ENCODE measurements at places on chromosomes 4 and X. TPM values are rescaled to one million over a fixed set of nuclear protein-coding genes. Genes with fewer than 3 reads are reported as not detected.
A peak's percentile ranks its signal among the peaks of the same experiment; 100 is the strongest.

VCX3A gene
- not detected for polyA plus RNA-seq

LRIT3 gene
- 0.05 TPM for polyA plus RNA-seq

SH3RF1 gene
- polyA plus RNA-seq: 16.7 TPM

RHOXF2 gene
- polyA plus RNA-seq: not detected

DNA sequence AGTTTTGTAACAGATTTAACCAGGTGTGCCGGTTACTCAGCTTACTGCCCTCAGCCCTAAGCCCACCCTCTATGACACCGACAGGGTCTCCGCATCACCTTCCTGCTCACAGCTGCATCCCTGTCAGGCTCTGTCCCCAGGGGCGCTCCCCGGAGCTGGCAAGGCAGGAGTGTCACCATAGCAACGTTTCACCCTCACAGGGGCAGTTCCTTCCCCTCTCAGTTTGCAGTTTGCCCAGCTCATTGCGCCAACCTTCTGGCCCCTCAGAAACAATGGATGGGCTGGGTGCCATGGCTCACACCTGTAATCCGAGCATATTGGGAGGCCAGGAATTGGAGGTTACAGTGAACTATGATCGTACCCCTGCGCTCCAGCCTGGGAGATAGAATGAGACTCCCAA, 42.6 kb downstream of the RGS12 start:
- DNase-seq: peak; percentile 43

DNA sequence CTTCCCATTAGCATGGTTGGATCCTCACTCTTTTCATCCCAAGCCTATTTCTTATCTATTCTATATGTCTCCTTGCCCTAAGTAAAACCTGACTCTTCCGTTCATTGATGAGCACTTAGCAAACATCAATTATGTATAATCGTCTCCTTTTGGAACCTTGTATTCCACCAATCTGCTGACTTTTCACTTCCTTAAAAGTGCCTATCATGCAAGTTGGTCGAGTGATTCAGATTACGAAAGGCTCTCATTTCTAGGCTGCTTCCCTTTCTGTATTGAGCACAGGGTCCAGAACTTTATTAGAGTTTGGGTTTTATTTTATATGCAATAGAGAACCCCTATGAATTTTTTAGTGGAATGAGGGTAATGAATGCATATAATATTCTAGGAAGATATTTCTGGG, 27.1 kb upstream of the ALB start:
- DNase-seq: no peak

GRCh38 chrX:107563824-107564223, 64.5 kb upstream of the PRPS1 start:
- DNase-seq: no peak

DNA sequence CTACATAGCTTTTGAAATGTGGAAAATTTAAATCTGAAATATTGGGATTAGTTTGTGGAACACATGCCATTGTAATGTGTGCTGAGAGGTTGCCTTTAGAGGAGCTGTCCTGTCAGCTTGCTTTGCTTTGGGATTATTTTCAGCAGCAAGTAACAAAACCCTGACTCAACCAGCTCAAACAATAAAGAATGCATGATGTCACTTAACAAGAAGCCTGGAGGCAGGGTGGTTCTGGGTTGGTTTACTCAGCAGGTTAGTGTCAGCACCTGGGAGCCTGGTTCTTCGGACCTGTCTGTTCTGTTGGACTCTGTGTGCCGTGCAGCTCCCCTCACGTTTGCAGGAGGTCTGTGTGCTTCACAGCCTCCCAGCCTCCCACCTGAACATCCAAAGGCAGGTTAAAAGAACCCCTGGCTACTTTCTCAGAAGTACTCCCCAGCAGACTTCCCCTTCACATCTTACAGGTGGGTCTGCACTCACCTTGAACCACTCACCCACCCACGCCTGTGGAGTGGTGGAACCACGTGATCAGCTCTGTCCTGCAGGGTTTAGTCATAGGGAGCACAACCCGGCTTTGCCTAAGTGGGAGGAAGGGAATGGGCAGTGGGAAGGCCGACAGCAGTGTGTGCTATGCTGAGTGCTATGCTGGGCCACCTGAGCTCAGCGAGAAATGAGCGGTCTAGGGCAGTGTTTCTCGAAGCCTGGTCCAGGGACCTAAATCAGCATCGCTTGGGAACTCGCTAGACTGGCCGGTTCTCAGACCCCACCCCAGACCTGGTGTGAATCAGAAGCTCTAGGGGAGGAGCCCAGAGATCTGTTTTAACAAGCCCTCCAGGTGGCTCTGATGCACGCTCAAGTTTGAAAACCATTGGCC, 20.4 kb downstream of the TMEM131L start:
- peak; percentile 71 for DNase-seq

- DNase-seq: no peak
Observed at GRCh38 chr4:8306511-8307021, 37.0 kb downstream of the HTRA3 start.

DNA sequence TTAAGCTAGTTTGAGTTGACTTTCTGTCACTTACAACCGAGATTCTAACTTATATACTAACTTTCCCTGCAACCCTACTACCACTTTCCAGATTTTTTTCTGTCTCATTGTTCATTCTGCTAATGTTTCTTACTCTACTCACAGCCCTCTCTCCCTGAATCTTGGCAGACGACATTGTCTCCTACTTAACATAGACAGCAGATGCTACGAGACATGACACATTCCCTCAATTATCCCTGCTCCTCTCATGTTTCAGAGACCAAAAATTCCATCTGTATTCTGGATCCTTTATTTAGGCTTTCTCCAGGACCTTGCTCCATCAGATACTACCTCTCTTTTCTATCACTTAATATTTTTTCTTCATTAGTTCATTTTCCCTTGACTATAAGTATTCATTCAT, 379.1 kb upstream of the TEX13C start:
- DNase-seq: no peak

GRCh38 chrX:630612-631496, at the start of gene SHOX:
TSS of gene SHOX (plus strand) at chrX:630791. CDS start at chrX:630898, 107 bp downstream.
- DNase-seq: no peak

INTS6L gene
- 4.5 TPM for polyA plus RNA-seq

DNA sequence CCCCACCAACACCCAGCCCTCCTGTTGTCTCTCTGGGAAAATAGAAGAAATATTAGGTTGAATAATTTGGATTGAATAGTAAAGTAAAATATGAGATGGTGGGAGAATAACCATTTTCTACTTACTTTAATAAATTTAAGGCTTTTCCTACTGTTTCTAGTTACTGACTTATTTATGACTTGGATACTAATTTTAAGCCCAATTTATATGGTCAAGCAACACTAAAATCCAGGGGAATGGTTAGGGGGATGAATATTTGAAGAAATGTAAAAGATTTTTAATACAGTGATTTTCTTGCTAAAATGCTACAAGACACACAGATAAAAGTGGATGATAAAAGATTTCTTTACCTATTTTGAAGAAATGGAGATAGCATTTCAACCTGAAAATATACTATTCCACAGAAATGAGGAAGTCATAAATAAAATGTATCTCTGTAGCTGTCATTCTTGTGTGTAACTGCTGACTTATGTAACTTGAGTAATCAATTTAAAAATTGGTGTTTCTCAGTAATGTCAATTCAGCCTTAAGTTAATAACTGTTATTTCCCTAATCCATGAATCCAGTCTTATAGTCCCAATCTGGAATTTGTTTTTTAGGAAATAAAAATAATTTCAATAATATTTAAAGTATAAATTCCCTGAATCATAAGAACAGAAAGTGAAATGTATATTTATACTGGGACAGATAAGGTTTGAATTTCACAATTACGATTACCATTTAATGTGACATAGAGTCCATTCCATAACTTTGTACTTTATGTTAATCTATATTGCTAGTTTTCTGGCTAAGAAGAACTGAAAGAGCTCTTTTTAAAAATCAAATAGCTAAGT, 24.3 kb upstream of the IL2 start:
- DNase-seq: no peak

- DNase-seq: peak; percentile 83
Observed at GRCh38 chr4:138275963-138276621, 33.9 kb upstream of the SLC7A11 start.

DNA sequence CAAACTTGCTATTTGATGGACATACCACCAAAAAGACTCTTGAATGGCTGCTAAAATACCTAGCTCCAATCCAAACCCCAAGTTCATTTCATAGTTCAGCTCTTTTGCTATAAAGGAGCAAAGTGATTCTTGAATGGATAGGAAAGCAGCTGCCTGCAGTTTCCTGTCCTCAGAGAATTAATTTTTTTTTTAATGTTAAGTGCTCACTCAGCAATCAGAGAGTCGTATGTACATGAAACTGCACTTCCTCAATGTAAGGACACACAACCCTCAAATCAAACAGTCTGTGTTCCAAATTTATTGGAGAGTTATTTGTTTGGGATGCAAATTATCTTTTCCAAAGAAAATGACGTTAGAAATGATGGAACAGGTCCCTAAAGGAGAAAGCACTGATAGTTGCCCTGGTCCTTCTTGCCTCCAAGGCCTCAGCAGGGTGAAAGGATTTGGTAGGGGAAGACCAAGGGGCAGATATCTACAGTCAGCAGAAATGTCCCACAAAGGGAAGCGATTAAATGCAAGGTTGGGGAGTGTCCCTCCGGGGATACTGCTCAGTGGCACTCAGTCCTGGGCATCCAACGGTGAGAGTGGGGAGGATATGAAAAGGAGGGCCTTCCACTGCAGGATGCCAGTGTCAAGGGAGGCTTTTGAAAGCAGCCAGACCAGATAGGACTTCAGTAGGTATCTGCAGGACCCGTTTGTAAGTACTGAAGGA, 67.2 kb upstream of the RASGEF1B start:
- no peak for DNase-seq

PAGE5 gene
- polyA plus RNA-seq: not detected

GRCh38 chr4:61580721-61581377, 380.7 kb downstream of the ADGRL3 start:
- no peak for DNase-seq

- DNase-seq: no peak
Observed at GRCh38 chr4:152643153-152644035, 36.4 kb downstream of the TMEM154 start.

DNA sequence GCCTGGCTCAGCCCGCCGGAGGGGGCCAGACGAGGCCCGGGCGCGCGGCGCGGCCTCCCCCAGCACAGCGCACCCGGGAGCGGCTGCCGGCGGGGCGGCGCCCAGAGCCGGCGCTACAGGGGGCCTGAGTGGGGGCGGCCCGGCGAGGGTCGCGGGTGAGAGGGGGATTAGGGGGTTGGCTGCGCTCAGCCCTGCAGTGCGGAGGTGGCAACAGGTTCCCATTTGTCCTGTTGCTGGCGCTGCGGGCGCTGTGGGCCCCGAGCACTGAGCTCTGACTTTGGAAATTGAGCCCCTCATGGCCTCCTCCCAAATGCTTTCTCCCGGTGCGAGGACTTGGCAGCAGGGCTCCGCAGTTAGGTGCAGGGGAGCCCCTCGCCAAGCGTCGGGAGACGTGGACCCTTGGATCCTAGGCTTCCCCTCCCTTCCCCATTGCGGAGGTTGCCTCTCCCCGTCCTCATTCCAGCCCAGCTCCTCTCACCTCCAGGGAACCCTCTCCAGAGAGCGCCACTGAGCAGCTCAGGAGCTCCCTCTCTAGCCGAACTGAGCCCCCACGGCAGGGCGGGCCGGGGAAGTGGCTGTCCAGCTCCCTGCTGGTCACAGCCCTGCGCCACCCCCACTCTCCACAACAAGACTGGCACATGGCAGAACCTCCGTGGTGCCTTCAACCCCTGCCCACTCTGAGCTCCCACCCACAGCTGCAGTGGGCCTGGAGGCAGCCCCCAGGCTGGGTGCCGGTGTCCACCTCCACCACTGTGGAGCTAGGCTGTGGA, 2.5 kb upstream of the DUSP9 start:
- no peak for DNase-seq

DNA sequence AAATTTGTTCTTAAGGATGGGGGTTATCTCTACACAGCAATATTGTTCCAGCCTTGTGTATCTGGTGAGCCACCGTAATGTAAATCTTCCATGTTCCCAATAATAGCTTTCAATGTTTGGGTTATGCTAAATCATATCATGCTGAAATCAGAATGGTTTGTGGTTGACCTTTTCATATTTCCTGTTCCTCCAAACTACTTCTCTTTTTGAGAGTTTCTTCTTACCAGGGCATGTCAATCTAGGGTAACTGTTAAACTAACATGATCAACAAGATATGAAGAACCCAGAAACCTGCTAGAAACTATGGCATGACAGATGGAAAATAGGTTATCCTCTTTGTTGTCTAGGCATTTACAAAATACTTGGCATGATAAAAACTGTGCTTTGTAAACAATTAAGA, 22.0 kb downstream of the TNMD start:
- DNase-seq: no peak

GAB3 gene
- polyA plus RNA-seq: 6.1 TPM

DNA sequence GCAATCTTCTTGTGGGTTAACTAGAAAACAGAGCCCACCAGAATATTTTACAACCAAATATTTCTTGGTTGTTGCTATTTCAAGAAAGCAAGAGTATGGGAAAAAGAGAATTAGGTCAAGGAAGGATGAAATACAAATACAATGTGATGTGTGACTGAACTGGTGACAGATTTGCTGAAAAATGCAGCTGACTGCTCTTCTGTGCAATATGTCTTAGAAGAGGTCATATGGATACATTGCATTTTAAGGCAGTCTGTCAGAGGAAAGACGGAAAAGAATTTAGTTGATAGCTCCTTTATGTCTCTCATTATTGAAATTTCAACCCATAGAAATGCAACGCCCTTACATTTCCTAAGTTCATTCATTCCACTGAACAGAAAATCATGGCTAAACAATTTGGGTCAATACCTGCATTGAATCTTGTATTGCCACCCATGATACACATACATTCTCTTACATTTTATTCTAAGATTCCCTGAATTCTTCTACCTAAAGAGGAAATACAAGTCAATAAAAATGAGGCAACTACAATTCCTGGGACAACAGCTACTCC, 423.1 kb downstream of the ADAM29 start:
- no peak for DNase-seq

- no peak for DNase-seq
Observed at GRCh38 chr4:20122198-20122988, 129.3 kb upstream of the SLIT2 start.

HS3ST1 gene
- 0.49 TPM for polyA plus RNA-seq

DNA sequence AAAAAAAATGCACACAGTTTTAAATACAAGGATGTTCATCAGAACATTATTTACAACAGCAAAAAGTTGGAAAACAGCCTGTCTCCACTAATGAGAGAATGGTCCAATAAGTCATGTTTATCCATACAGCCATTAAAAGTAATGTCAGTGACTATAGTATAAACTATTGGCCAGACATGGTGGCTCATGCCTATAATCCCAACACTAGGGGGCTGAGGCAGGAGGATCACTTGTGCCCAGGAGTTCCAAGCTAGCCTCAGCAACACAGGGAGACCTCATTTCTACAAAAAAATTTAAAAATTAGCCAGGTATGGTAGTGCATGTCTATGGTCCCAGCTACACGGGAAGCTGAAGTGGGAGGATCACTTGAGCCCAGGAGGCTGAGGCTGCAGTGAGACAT, 48.1 kb upstream of the IL13RA1 start:
- DNase-seq: no peak

GRCh38 chr4:17915439-17915838, 104.7 kb downstream of the NCAPG start:
- DNase-seq: no peak
